CD8-positive, alpha-beta memory T cell (primary cell): ENCODE measurements at places on chromosomes 2 and 18.
A peak's percentile ranks its signal among the peaks of the same experiment; 100 is the strongest.

- DNase-seq: peak; percentile 66
Measured at GRCh38 chr2:236507393-236508085, 62.1 kb upstream of the ACKR3 start.

DNA sequence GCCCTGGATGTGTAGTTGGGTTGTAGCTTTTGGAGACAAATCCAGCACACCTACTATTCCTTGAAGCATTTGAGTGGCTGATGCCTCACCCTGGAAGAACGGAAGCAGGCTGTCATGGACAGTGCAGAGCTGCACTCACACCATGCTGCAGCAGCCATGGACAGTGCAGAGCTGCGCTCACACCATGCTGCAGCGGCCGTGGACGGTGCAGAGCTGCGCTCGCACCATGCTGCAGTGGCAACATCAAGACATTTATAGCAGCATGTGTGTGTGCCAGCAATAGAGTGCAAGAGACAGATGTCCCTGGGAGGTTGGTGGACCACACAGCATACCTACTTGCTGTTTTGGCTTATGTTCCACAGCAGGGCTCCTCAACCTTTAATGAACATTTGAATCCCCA lies 30.6 kb downstream of the GNAL start:
- DNase-seq: no peak

DNA sequence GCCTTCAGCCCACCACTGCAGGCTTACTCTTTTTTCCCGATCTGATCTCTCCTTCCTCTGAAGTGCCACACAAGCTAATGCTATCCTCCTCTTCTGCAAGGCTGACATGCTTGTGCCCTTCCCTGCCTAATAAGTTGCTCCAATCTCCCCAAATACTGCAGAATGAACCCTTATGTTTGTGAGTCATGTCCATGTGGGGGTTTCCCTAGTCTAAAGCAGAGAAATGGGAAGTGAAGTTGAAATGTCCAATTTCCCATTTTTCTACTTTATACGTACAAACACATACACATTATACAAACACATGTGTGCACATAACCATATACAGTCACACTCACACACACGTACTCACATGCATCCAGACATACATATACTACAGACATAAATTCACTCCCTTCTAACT lies 288.1 kb upstream of the CELF4 start:
- DNase-seq: no peak

DNA sequence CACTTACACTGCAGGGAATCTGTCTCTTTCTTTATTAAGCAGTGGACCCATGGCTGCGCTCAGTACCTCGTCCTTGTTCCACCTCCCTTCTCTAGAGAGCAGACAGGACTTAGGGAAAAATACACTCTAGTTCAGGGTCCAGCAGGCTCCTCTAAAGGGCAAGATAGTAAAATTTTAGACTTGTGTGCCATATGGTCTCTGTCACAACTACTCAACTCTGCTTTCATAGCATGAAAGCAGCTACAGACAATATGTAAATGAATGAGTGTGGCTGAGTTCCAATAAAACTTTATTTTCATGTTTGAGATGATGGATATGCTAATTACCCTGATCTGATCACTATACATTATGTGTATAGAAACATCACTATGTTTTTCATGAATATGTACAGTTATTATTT lies 163.1 kb downstream of the BABAM2 start:
- DNase-seq: no peak

GRCh38 chr18:63603772-63604171 lies 16.6 kb downstream of the SERPINB13 start:
- DNase-seq: no peak

DNA sequence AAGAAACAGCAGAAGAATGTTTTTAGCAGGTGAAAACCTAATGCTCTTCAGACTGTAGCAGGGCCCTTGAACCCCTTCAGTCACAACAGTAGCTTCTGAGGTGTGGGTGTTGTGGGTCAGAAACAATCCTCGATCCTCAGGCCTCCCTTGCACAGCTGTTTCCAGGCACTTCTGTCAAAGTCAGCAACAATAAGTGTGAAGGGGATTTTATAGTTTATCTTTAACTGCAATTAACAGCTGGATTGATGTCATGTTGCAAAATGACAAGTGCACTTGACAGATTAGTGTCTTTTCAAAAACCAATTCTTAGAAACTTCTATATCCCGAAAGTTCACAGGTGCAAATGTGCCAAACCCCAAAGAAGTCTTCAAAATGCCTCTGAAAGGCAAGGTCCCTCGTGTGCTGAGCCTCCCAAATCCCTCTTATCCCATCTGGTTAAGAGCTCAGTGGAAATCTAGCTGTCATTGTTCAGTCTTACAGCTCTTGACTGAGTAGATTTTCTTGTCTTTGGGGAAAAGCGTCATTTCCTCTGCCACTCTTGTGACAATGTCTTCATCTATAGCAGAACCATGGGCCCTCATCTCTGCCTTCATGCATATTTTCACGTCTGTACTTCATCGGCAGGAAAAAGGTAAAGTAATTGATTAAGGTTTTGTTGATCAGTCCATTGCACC lies 29.6 kb downstream of the M1AP start:
- no peak for DNase-seq

DNA sequence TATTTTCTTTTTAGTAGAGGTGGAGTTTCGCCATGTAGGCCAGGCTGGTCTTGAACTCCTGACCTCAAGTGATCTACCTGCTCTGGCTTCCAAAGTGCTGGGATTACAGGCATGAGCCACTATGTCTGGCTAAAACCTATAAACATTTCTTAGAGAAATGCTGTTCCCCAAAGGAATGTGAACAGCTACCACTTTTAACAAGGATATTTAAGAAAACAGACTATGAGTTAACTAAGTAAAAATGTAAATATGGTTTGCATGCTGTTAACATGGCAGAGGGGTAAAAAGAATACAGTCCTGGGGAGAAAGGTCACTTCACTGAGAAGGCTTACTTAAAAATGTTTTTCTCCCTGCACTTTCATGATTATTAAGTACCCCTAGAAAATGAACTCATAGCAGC lies 57.1 kb downstream of the SLC16A14 start:
- no peak for DNase-seq

GRCh38 chr2:32702303-32703064 lies 74.6 kb downstream of the TTC27 start:
- DNase-seq: no peak

DNA sequence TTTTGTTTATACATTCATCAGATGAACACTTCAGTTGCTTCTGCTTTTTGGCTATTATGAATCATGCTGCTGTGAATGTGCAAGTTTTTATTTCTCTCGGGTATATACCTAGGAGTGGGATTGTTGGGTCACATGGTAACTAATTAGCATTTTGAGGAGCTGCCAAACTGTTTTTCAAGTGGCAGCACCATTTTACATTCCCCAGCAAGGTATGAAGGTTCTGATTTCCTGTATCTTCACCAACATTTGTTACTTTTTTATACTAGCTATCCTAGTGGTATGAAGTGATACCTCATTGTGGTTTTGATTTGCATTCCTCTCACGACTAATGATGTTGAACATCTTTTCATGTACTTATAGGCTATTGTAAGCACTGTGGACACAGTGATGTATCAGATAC lies 53.9 kb downstream of the DYNC1I2 start:
- no peak for DNase-seq

DNA sequence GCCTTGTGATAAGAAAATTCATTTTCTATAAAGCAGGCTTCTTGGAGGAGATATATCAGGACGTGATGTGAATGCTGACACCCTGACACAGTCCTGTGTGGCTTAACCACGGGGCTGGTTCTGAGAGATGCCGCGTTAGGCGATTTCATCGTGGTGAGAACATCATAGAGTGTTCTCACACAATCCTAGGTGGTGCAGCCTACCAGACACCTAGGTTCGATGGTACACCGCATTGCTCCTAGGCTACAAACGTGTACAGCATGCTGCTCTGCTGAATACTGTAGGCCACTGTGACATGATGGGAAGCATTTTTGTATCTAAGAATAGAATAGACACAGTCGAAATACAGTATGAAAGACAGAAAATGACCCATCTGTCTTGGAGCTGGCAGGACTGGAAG lies 82.5 kb downstream of the TNFRSF11A start:
- no peak for DNase-seq

GRCh38 chr2:200317975-200318374 lies 11.5 kb downstream of the SPATS2L start:
- DNase-seq: no peak

GRCh38 chr2:8638327-8638726 lies 43.5 kb upstream of the ID2 start:
- no peak for DNase-seq
